ENCODE measurements at places on chromosomes 5 and 9.

- no peak for DNase-seq
Measured at GRCh38 chr9:36840898-36841536, 193.1 kb downstream of the PAX5 start.

- DNase-seq = no peak
Measured at GRCh38 chr9:38232895-38233294, 159.6 kb upstream of the ALDH1B1 start.

- DNase-seq = no peak
Measured at GRCh38 chr9:130255631-130256134, 9.9 kb upstream of the HMCN2 start.

DNA sequence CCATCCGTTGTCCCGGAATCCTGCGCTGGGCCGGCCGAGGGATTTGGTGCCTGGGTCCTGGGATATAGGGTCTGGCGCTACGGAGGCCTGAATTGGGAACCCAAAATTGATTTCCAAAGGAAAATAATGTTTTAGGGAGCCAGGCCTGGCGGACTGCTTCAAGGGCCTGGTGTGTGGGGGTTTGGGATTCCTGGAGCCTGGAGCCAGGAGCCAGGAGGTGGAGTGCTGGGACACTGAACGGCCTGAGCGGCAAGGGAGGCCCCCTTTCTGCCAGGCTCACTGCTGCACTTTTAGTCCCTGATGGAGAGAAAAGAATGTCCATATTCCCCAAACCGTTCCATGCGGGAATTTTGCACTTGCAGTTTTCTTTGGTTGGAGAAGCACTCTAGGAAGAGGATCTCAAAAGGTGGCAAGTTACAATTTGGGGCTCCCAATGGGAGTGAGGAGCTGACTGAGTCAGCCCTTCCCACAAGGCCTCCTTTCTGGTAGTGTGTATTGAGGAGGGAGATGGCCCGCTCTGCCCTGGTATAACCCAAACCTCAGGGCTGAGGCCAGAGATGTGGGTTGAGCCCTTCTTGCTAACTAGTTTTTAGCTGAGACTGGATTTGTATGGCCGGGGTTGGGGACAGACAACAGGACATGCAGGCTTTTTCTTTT is 2.2 kb downstream of the LMX1B start:
- no peak for DNase-seq

DNA sequence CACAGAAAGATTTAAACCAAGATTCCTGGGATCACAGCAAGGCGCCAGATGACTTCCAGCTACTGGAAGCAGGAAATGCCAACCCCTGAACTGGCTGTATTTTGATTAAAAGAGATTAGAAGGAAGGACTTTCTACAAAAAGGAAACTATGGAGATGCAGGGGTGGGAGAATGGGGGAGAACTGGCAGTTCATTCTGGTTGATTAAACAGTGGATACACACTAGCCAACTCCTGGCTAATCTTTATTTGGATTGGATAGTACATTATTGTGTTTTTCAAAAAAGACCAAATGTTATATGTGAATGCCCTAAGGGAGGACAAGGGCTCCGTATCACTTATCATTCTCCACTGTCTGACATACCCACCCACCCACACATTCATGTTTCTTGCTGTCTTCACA is 93.2 kb downstream of the CDO1 start:
- DNase-seq = no peak

DNA sequence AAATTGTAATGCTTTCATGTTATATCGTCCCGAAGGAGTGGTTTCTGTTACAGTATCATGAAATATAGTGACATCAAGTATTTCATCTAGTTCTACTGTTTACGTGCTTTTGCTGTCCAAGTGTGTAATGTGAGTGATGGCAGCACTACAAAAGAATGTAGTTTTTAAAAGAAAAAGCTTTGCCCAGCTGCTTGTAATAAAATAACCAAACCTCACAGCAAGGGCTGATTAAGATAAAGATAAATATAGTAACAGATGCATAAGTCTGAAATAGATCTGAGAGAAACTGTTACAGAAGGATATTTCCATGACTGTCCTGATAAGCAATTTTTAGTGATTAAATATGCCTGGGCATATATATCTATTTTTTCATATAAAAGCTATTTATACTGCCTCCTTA is 106.4 kb downstream of the AUH start:
- no peak for DNase-seq

GRCh38 chr9:17962747-17963146 is 383.9 kb downstream of the SH3GL2 start:
- DNase-seq = no peak

DNA sequence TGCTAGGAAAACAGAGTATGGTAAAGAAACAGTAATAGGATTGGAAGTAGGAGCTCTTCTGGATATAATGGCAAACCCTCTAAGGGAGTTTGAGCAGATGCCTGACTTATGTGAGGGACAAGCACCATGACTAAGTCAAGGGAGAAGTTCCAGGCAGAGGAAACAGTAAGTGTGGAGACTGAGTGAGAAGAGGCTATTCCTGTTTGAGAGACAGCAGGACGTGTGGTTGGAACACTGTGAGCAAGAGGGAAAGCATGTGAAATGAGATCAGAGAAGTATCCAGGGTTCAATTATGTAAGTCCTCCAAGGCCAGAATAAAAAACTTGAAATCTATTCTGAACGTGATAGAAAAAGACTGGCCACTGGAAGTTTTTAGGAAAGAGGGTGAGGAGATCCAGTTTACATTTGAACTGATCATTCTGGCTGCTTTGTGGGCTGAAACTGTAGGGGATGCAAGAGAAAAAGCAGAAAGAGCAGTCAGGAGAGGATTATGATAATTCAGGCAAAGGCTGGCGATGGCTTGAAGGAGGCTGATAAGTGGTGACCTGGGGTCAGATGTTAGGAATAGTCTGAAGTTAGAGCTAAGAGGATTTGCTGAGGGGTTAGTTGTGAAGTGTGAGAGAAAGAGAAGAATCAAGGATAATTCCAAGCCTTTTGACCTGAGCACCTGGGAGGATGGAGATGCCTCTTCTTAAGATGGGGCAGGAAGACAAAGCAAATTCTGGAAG is 19.2 kb downstream of the DMAC1 start:
- DNase-seq = no peak

Measured in cortex of kidney (tissue), 1 donor.